Fibroblast of pulmonary artery (primary cell): ENCODE measurements at places on chromosomes 11 and 22.

- peak; percentile 2 for DNase-seq
These were observed 274.4 kb downstream of the C11orf87 start for GRCh38 chr11:109696191-109696897.

- no peak for DNase-seq
These were observed 1430.0 kb downstream of the BRD1 start for GRCh38 chr22:48397531-48398180.

GRCh38 chr11:75480185-75481175 lies 45.3 kb downstream of the GDPD5 start:
- DNase-seq = no peak

DNA sequence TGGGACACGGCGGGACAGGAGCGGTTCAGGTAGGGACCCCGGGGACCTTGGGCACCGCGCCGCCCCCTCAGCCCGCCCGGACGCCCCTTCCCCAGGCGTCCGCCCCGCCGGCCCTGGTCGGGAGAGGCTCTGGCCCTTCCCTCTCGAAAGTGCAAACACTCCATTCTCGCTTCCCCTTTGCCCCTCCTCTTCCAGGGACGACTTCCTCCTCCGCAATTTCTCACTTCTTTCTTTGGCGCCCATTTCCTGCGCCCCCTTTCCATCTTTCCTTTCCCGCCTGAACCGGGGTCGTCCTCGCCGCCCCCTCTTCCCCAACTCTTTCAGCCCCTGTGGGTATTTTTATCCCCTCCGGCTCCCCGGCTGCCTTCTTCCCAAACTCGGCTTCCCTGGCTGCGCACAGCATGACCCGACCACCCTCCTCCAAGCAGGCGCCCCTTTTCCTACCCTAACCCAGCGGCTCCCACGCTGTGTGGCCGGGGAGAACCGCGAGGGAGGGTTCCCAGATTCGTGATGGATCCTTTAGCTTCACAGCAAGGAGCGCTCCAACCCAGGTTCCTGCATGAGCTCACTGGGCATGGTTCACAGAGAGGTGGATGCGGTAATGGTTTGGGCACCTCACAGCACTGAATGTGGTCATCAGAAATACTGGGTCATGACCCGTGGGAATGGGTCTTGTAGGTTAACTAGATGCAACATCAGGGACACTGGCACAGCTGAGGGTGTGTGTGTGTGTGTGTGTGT lies 689 bp downstream of the RAB39A start:
- no peak for DNase-seq

GRCh38 chr11:41497974-41498373 lies 38.5 kb upstream of the LRRC4C start:
- DNase-seq = peak; percentile 50

GRCh38 chr11:62372871-62373270 lies 35.6 kb downstream of the ASRGL1 start:
- no peak for DNase-seq

- no peak for DNase-seq
These were observed 117.8 kb downstream of the ST3GAL4 start for GRCh38 chr11:126473269-126473668.

DNA sequence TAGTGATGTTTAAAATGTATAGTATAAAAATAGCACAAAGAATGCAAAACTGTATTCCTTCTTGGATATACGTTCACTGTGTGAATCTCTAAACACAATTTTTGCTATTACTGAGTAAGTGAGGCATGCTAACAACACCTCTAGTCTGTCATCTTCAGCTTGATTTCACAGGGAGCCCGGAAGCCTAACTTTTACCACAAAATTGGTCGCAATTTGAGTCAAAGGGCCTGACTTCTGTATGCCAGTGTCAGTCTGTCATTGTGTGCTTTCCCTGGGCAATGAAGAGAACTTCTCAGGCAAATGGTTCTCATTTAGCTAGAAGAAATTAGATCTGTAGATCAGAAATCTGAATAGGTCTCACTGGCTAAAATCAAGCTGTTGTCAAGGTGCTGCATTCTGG lies 1059.5 kb downstream of the FAM181B start:
- no peak for DNase-seq

- peak; percentile 84 for DNase-seq
These were observed 90.3 kb upstream of the PITPNB start for GRCh38 chr22:28009272-28009827.

- DNase-seq = no peak
These were observed 67.3 kb downstream of the TRPC6 start for GRCh38 chr11:101516546-101516945.

- DNase-seq = peak; percentile 85
These were observed 5.2 kb upstream of the MAP6 start for GRCh38 chr11:75673977-75674582.

- no peak for DNase-seq
These were observed 26.4 kb downstream of the PDE3B start for GRCh38 chr11:14669958-14670357.

DNA sequence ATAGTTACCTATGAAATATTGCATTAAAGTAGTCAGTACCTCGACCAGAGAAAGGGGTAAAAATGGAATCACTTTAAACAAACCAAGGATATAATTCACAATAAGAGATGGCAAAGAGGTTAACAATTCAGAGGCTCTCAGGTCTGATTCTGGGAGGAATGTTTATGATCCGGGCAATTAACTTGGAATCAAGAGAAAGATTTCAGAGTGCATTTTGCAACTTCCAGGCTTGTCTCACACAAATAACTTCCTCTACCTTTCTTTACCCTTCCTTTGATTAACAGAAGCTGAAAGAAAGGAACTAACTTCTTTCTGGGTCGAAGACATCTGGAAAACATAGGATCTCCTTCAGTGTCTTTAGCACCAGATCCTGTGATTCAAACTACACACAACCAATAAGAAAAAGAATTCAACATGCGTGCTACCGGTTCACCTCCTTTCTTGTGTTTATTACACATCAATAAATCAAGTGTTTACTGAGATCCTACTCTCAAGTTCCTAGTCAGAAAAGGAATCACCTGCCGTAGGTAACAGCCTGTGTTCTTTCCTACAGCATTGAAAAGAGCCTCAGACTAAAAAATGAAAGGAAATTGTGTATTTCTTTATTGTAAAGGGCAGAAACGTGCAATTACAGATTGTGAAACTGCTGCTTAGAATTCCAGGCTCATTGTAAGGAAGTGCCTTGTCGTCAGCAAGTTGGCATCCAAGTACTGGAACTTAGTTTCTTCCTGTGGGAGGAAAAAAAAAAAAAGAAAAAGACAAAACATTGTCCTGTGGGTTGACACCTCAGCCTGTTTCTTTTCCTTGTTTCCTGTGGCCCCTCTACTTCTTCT lies 29.5 kb downstream of the CARD18 start:
- DNase-seq = peak; percentile 83

DNA sequence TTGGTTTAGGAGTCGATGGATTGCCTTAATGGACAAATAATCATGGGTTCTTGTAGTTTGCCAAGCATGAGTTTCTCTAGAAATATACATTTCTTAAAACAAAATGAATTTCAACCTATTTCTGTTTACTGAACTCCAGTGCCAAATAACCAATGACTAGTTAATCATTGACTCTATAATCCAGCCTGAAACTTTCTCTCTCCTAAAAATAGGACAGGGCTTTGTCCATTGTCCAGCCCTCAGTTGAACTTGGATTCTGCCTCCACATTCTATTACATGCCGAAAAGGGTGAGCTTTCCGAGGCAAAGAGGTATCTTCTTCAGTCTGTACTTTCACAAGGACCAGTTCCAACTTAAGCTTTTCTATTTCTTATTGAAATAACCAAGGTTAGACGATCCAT lies 23.2 kb upstream of the CAT start:
- no peak for DNase-seq

GRCh38 chr22:35622191-35622913 lies 5.2 kb upstream of the MB start:
- DNase-seq = no peak

DNA sequence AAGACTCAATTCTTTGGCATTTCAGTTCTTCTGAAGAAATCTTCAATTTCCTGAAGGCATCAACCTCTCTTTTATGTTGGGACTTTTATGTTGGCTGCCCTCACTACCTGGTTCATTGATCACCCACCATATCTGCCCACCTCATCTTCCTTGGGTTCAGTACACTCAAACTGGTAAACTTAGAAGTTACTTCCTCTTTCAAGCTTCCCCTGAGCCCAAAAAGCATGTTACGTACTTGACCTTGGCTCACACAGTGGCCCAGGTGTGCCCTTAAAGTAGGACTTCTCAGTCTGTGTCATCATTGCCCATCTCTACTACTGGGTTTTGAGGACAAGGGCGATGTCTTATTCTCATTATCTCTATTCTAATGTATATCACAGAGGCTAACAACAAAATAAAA lies 86.1 kb downstream of the GRIA4 start:
- DNase-seq = no peak

- DNase-seq = no peak
These were observed 559 bp upstream of the RNF141 start for GRCh38 chr11:10541561-10541930.

DNA sequence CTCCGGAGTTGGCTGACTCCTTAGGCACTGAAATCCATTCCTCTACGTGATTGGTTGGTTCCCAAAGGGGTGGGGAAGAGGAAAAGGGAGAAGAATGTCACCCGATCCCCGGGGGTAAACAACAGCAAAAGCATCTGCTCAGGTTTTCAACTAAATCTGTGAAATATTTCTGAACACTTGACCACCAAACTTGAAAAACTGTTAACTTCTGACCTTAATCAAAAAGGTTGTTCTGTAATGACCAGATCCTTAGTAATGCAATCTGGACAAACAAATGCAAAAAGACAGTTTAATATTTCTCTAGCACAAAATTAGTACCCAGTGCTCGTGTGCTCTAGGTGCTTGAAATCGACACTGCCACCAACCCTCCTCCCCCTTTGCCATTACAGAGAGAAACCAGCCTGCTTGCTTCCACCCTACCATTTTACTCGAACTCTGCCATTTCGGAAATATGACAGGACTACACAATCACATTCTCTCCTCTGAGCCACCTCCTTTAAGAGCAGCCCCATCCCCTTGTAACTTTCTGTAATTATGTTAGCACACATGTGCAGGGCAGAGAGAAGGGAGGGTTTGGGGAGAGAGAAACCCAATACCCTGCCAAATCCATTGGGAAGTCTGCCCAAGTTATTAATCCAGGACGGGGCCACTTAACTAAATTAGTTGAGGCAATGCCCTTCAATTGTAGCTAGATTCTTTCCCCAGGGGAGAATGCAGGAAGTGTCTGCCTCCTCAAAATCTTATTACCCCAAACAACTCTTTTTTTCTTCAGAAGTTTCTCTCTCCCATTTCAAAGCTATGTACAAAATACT lies 113.8 kb downstream of the RBFOX2 start:
- peak; percentile 92 for DNase-seq

DNA sequence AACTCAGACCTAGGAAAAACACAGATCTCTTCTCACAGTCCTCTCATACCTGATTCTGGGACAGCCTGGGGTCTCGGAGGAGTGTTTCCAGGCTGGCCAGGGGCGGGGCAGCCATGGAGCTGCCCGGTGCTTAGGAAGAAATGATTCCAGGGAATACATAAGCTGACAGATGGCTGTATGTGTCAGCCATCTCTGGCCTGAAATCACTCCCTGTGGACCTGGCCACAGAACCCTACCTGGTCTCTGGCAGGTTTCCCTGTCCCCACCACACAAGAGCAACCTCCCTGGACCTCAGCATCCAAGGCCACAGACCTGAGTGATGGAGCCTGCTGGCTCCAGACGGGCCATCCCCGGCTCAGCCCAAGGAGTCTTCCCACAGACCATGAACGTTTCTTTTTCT lies 10.0 kb downstream of the GGA1 start:
- no peak for DNase-seq

- DNase-seq = no peak
These were observed 481.7 kb downstream of the NTM start for GRCh38 chr11:131851964-131852755.

GRCh38 chr11:121996574-121996973 lies 119.4 kb downstream of the BLID start:
- DNase-seq = no peak

GRCh38 chr22:43159484-43160178 lies 8.3 kb downstream of the TSPO start:
- DNase-seq = peak; percentile 20

- no peak for DNase-seq
These were observed at the start of gene MMP13 for GRCh38 chr11:102955624-102956023. Gene MMP13 (minus strand): TSS chr11:102955732. CDS start chr11:102955705, 27 bp downstream.

GRCh38 chr11:1480191-1480554 lies 6.4 kb downstream of the MOB2 start:
- no peak for DNase-seq

DNA sequence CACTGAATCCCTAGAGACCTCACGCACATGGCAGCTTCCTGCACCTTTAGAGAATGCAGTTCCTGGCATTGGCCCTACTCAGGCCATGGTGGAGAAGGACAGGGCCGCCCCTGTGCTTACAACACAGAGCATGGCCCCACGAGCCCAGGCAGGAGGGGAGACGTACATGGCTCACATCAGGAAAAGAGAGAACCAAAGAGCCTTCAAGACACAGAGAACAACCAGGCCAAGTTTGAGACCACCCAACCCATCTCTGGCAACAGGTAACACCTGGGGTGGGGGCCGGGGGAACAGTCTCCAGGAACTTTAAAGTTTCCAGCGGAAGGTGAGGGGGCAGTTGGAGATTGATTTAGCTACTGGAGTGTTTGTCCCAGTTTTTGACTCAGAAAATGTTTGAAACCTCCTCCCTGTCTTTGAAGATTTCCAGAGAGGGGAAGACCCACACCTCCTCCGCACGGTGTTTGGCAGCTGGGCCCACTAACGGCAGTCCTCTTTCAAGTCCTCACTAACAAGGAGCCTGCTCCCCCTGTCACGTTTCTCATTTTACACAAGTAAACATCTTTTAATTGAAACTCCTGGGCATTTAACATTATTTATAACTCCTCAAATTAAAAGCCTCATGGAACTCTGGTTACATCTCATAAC lies 1423.8 kb downstream of the TBC1D22A start:
- DNase-seq = no peak

DNA sequence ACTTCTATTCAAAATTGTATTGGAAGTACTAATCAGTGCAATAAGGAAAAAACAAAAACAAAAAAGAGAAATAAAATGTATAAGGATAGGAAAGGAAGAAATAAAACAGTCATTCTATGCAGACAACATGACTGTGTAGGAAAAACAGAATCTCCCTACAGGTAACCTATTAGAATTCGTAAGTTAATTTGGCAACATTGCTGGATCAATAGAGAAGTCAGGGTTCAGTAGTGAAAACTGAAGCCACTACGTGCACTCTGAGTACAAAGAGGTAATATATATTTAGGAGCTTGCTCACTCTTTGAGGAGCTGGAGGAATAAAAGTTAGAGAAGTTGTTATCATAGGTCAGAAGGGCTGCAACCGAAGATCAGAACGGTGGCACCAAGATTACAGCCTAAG lies 84.0 kb upstream of the BMAL1 start:
- DNase-seq = no peak
